AG04449 (cell line): ENCODE measurements at places on chromosomes 6 and 20.

GRCh38 chr6:162854228-162854627 lies 126.5 kb downstream of the PACRG start:
- no peak for DNase-seq

- no peak for DNase-seq
These were observed 550.5 kb upstream of the MARCKS start for GRCh38 chr6:113306552-113307145.

DNA sequence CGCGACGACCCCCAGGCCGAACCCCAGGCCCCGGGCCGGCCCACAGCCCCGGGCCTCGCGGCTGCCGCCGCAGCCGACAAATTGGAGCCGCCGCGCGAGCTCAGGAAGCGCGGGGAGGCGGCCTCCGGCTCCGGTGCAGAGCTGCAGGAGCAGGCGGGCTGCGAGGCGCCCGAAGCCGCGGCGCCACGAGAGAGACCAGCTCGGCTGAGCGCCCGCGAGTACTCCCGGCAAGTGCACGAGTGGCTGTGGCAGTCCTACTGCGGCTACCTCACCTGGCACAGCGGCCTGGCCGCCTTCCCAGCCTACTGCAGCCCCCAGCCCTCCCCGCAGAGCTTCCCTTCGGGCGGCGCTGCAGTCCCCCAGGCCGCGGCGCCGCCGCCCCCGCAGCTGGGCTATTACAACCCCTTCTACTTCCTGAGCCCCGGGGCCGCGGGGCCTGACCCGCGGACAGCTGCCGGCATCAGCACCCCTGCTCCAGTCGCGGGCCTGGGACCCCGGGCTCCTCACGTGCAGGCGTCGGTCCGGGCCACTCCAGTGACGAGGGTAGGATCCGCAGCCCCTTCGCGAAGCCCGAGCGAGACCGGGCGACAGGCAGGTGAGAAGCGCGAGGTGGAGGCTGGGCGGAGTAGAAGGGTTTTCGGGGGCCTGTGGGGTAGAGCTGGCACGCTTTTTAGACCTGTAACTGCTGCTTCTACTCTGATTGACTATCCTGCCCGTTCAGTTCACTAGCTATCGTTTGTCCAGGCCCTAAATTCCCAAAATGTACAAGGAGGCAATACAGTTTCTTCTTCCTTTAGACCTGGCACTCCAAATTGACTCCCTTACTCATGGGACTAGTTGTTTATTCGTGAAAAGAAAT lies 654 bp downstream of the FAM8A1 start:
- no peak for DNase-seq

- DNase-seq = no peak
These were observed 213.2 kb upstream of the ZNF217 start for GRCh38 chr20:53806683-53807401.

DNA sequence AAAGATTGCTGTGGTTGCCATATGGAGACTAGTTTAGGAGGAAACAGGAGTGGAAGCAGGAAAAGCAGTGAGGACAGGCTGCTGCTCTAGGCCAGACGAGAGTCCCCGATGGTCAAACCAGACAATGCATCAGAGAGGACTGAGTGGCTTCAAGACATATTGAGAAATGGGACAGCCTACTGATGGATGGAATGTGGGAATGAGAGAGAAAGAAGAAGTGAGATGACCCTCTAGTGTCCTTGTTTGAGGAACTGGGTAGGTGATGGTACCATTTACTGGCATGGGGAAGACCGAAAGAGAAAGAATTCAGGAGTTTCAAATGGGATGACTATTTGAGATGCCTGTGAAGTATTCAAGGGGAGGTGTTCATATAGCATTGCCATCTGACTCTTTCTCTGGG lies 111.8 kb upstream of the LAMP5 start:
- DNase-seq = no peak

DNA sequence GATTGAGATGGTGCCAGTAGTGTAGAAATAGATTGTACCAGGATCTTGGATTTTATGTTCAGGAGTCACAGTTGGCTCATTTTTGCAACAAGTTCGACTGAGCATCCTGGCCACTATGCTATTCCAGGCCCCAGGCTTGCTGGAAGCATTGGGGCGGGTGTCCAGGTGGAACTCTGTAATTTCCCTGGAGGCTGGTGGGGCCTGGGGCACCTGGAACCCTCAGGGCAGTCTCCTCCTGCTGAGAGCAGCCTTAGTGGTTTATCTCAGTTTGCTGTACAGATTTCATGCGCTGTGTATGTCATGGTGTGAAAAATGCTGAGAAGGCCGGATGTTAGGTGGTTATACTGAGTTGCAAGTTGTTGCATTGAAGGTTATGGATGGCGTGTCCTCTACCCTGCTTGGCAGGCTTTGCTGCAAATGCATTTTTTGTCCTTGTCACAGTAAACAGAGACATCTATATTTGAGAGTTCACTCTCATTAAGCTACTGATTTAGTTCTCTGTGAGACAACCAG lies 135.1 kb upstream of the MYLIP start:
- DNase-seq = no peak

- DNase-seq = no peak
These were observed 75.0 kb downstream of the IBTK start for GRCh38 chr6:82172594-82172993.

DNA sequence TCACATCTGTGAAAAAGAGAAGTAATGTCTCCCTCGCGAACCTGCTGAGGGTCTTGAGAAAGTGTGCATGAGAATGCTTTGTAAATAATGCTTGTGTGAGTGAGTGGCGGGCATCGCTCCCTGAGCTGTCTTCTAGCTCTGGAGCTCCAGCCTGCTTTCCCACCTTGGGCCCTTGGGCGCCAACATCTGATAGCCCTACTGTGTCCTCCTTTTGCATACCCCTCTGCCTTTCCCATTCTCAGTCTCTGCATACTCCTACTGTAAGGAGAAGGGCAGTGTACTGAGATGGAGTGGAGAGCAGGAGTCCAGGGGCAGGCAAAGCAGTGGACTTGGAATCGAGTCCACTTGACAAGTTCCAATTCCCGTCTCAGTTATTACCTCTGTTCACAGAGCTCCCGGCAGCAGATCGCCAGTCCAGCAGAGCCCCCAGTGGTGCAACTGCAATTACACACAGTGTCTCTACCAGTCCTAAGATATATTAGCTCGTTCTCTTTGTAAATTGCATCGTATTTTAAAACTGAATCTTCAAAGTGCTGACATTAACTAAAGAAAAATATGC lies 847 bp upstream of the NCR2 start:
- DNase-seq = no peak

DNA sequence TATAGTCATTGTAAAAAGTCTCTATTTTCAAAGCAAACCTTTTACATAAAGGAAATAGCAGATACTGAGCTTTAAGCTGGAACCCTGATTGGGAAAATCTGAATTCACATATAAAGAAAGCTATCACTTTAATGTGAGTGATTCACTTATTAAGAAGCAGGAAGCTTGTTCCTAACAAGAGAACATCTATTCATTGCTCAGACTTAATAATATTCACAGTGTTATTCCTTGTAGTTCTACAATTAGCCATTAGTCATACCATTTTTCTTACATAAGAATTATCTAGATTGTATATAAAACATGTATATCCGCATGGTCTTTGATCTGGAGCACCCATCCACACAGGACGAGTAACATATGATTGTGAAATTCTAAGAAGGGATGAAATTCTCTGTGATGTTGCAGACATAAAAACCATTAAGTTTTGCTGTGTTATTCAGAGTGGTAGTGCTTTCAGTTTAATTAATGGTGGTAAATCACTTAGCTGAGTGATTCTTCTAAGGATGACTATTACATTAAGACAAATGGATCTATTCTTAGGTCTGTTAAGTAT lies 71.1 kb upstream of the FOXQ1 start:
- DNase-seq = no peak

DNA sequence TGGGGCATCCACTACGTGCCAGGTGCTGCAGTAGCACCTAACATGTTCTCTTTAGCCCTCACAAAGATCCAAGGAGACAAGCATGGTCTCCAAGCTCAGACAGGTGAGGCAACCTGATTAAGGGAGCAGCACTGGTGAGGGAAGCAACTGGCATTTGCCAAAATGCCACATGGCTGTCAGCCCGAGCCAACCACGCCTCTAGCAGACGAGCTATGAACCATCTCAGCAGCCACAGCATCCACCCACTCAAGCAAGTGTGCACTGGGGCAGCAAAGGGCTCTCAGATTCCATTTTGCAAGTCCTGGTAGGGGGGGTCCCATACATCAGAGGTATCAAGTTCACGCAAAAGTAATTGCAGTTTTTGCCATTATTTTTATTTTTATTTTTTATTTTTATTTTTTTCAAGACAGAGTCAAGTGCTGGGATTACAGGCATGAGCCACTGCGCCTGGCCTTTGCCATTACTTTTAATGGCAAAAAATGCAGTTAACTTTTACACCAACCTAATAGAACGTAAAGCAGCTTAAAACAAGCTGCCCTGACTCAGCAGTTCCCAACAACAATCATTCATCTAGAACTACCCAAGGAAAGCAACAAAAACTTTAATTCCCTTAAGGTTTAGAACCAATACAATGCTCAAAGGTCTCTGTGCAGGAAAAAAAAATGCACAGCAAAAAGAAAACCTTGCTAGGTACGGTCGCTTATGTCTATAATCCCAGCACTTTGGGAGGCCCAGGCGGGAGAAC lies 36.3 kb upstream of the SPDEF start:
- DNase-seq = no peak

GRCh38 chr6:47865206-47865605 lies 83.4 kb downstream of the OPN5 start:
- no peak for DNase-seq

DNA sequence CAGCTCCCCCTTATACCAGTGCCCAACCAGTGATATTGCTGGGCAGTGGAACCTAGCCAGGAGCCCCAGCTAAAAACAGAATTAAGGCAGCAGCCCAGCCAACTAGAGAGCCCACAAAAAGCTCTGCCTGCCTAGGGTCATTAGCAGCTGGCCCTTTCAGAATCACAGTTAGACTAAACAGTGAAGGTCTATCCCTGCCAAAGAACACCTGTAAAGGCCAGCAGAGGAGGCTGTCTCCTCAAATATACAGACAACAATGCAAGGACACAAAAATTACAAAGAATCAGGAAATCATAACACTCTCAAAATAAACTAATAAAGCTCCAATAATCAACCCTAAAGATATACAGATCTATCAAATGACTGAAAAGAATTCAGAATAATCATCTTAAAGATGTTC lies 77.8 kb upstream of the HTR1E start:
- DNase-seq = no peak

DNA sequence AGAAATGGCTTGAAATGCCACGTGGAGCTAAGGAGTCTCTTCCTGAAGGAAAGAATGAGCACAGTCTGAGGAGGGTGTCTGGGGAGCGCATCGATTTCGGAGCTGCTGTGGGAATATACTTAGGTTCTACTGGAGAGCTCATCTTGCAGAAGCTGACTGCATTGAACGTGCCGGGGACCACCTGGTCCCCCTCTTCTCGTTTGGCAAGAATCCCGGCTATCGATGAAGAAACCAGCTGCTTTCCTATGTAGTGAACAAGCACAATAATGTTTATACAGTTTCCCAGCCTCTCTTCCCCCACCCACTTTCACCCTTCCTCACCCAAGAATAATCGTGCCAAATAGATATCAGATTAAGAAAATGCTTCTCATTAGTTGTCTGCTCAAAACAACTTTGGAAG lies 242.5 kb downstream of the PACRG start:
- DNase-seq = no peak

- no peak for DNase-seq
These were observed 251.6 kb downstream of the HACE1 start for GRCh38 chr6:104608101-104608500.

DNA sequence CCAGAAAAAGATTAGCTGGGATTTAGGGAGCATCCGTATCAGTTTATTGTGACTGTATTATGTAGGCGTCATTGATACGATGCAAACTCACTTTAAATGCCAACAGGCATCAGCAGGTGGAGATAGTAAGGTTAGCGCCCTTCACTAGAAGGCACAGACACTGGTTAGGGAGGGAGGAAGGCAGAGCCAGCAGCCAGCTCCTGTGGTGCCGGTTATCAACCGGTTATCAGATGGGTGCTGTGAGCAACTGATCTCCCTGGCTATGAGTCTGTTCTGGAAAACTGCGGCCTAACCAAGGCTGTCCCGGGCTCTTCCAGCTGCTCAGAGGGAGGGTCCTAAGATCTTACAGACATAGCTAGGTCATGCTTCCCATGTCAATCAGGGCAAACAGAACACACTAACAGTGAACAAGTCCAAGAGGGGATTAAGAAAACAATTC lies 47.5 kb upstream of the CD93 start:
- no peak for DNase-seq

GRCh38 chr6:72316675-72317380 lies 305.0 kb upstream of the KCNQ5 start:
- DNase-seq = no peak

- no peak for DNase-seq
These were observed 1568.4 kb downstream of the GRIK2 start for GRCh38 chr6:102961902-102962301.

DNA sequence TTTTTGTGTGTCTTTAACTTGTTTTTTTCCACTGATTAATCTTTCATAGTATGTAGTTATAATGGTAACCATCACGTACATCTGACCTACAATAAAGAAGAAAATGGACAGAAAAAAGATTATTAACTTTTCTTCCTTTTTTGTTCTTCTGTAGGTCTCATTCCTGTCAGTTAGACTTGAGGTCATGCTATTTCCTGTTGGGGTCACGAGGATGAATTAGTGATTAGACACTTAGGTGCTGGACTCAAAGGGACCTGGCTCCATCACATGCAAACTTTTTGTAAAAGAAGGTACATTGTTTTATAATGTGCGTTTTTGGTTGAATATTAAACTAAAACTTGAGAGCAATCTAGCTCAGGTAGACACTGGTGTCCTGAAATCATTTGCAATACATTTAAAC lies 14.8 kb downstream of the MARCKS start:
- no peak for DNase-seq

GRCh38 chr6:145977881-145978280 lies 13.7 kb upstream of the SHPRH start:
- no peak for DNase-seq

DNA sequence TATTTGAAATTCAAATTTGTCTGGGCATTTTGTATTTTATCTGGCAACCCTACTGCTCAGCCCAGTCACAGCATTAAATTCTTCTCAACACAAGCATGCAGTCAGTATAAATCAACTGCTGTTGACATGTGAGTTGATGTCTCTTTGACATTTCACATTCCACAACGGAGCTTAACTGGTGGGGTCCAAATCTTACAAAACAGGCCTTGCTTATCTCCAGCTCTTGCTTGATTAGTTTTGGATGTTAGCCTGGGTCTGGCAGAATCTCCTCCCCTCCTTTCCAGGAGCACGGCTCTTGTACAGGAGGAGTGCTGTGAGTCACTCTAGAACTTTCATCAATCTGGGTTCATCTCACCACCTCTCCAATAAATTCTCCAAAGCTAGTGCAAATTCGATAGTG lies 80.8 kb upstream of the PHACTR1 start:
- no peak for DNase-seq

DNA sequence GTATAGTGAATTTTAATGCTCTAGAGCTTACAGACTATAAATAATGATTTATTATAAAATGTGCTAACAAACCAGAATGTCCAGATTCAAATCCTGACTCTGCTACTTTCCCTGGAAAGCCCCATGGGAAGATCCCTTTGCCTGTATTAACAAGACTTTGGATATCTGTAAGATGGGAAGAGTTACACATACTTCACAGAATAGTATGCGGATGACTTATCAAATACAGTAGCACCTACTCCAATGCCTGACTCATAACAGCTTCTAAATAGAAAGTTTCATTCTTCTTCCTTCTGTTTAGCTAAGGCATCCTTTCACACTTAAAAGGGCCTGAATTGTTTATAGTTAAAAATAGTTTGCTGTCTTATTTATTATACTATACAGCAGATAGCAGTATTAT lies 166.3 kb downstream of the KCNQ5 start:
- DNase-seq = peak; percentile 45
